Naive thymus-derived CD4-positive, alpha-beta T cell (primary cell): ENCODE measurements at places on chromosomes 12 and 14. TPM values are rescaled to one million over a fixed set of nuclear protein-coding genes. Genes with fewer than 3 reads are reported as not detected.

AMHR2 gene
- not detected for total RNA-seq

- DNase-seq: no peak
These were observed 142.0 kb downstream of the PLXNC1 start for GRCh38 chr12:94290353-94290752.

DNA sequence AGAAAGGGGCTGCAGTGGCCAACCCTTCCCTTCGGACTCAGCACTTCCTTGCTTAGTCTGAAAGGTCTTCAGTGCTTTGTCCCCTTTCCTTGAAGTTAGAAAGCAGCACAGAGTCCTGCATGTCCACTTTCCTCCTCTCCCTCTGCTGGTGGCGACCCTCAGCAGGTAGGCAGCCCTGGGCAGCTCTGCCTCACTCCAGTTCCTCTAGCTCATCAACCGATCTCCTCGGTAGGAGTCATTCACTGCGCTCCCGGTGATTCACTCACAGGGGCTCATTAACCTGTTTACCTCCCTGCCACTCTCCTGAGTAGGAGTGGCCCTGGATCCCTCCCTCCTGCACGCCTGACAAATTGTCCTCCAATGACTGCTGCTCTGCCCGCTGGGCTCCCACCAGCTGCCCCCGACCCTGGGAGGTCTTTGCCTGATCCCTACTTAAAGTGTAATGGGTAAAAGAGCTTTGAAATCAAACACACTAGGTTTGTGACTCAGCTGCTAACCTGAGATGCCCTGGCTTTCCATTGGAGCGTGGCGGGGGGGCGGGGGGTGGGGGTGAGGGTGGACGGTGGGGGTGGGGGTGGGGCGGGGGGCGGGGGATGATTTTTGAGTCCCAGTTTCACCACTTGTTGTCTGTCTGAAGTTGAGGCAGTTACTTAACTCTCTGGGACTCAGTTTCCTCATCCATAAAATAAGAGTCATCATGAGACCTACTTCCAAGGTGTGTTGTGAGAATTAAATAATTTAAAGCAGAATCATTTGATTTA, 4.2 kb downstream of the SCNN1A start:
- no peak for DNase-seq

NOS1 gene
- not detected for total RNA-seq

- DNase-seq: no peak
These were observed 10.0 kb downstream of the CAPZA3 start for GRCh38 chr12:18747895-18748294.

- DNase-seq: no peak
These were observed 46.9 kb upstream of the CHPT1 start for GRCh38 chr12:101650346-101651117.

- peak; percentile 34 for DNase-seq
These were observed 12.8 kb downstream of the DIP2B start for GRCh38 chr12:50517421-50518048.

COX8C gene
- total RNA-seq: not detected

DNA sequence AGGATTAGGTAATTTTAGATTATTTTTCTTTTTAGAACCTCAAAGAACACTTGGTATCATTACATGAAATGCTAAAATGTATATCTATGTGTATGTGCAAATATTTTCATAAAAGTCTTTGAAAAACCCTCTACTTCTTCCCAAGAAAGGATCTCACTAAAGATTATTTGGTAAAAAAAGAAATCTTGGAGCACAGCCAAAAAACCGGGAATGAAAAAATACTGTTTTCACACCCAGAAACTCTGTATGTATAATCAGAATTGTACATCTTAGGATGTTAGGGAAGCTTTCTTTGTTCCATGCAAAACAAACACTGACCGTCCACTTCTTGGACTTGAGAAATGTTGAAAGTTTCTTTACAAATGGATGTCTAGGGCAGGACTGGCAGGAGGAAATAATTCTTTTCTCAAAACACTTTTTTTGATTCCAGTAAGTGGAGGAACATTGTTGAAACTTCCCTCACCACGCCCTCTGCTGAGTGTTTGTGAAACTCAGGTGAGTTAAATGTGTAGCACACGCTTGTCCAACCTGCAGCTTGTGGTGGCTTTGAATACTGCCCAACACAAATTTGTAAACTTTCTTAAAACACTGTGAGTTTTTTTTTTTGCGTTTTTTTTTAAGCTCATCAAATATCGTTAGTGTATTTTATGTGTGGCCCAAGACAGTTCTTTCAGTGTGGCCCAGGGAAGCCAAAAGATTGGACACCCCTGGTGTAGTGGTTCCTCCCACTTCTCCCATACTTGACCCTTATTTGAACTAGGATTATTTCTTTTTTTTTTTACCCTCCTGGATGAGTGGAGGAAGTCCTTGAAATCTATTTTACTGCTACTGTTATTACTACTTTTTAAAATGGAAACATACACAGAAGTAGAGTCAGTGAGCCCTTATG, 26.6 kb downstream of the FBXO34 start:
- peak; percentile 9 for DNase-seq

KLHDC1 gene
- 2.6 and 2.8 TPM in 2 replicates for total RNA-seq

- DNase-seq: no peak
These were observed 154.3 kb upstream of the CCND2 start for GRCh38 chr12:4119157-4119761.

CLEC4D gene
- total RNA-seq: 7.0 TPM

DNA sequence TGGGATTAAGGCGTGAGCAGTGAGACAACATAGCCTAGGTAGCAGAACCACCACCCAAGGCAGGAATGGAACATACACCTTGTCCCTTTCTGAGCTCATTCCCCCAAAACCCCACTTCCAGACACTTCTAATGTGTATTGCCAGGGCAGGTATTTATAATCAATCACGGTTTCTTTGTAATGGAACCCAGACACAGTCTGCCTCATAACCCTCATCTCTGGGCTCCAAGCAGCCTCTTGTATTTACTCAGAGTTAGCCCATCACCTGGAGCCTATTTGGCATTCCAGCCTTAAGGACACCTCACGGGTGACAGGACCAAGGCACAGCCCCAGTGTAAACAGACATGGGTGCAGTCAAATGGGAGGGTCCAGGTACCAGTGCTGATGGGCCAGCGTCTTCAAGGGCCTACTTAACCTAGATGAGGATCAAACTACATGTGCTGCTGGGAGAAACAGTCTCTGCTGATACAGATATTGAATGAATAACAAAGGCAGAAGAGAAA, 2.5 kb upstream of the HIGD1C start:
- DNase-seq: no peak

- DNase-seq: no peak
These were observed 2.9 kb downstream of the SLC15A4 start for GRCh38 chr12:128820723-128821432.

RD3L gene
- total RNA-seq: not detected

SRRM4 gene
- not detected for total RNA-seq

GRCh38 chr14:96876747-96877146, 79.6 kb downstream of the VRK1 start:
- DNase-seq: no peak

GRCh38 chr14:63773504-63773903, 45.6 kb upstream of the SGPP1 start:
- no peak for DNase-seq

DNA sequence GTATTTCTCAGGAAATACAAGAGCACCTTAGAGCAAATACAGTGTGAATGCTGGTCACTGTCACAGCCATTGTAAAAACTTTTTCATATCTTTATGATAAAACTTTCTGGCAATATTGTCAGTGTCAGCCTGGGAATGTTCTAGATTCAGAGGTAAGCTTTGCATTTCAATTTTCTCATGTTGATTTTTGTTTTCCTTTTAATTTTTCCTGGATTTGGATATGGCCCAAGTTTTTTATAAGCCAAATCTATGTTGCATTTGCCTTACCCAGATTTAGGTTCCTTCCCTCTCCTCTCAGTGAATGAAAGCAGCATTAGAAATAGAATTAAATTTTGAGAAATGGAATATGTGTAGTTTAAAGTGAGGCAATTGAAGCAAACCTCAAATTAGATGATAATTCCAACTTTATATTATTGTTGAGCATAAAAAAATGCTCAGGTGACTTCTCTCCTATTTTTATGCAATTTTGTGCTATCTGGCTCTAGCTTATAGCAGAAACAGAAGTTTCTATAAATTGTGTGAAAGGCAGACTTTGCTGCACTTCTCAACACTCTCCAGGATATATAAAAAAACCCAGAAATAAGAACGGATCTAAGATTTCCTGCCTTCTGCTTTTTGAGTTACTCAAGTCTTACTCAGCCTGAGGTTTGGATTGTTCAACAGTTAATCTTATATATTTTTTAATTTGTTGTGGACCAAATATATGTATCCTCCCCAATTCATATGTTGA, 368.2 kb upstream of the PRICKLE1 start:
- DNase-seq: no peak

SCFD1 gene
- total RNA-seq: 75.4 and 82.8 TPM in 2 replicates

CIDEB gene
- 16.4 TPM for total RNA-seq

CCDC196 gene
- not detected for total RNA-seq

DNA sequence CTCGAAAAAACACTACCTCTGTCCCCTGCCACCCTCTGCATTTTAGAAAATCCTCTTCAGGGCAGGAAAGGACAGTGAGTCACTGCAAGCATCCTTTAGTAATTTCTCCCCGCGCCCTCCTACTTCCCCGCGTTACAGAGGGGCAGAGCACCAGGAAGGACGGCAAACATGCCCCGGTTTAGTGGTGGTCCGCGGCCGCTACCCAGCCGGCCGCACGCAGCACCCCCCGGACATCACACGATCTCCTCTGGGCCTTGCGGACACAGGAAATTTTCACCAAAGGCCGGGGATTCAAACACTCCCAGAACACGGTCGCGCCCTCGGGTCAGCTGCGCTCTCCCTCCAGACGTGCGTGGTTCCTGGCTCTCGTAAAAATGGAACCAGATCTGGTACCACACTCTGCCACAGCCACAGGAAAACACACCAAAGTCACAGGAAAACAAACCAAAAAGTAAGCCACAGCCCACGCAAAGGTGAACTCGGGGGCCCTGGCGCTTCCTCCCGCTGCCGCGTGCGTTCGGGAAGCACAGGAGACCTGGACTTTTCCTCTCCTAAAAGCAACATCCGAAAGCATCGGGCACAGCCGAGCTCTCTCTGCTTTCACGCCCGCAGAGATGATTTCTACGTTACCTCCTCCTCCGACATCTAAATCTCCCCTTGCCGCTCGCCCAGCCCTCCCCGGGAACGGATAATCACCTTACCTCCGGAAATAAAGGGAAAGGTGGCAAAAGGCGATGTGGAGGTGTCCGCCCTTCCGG, 839 bp downstream of the SLC38A1 start:
- DNase-seq: peak; percentile 57
